AG08395 (cell line): ENCODE measurements at places on chromosomes 11 and 22.

- no peak for DNase-seq
Observed at GRCh38 chr11:20194470-20194869, 34.2 kb upstream of the DBX1 start.

GRCh38 chr11:121777056-121777455, 324.3 kb upstream of the SORL1-AS1 start:
- no peak for DNase-seq

GRCh38 chr11:18365741-18366140, 28.6 kb upstream of the LDHA start:
- no peak for DNase-seq

DNA sequence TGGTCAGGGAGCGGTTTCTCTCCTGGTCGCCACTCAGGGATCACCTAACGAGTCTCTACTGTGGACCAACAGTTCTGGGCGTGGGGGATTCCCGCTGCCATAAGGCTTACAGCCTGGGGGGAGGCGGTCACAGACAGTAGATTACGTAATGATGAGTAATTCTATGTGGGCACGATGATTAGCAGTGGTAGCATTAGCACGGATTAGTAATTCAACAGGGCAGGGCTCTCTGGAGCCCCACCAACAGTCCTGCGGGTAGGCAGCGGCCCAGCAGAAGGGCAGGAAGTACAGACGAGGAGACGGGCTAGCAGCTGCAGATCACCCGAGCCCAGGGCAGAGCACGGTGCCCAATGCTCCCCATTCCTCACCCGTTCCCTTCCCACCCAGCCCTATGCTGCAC, 3.6 kb downstream of the SHISAL1 start:
- peak; percentile 97 for DNase-seq

DNA sequence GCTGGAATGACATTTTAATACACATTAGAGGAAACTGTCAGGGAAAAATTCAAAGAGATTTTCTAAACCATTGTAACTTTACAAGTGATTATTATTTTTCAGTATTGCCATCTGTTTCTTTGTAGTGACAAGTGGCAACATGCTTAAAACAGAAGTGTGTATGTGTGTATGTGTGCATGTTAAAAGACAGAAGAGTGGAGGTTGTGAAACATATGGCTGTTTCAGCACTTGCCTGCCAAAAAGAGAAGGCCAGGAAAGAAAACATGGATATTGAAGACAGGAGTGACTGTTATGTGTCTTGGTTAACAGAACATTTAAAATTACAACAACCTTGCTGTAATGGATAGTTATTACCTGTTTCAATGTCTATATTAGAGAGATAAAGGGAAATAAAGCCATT, 24.3 kb upstream of the VWA5A start:
- no peak for DNase-seq

DNA sequence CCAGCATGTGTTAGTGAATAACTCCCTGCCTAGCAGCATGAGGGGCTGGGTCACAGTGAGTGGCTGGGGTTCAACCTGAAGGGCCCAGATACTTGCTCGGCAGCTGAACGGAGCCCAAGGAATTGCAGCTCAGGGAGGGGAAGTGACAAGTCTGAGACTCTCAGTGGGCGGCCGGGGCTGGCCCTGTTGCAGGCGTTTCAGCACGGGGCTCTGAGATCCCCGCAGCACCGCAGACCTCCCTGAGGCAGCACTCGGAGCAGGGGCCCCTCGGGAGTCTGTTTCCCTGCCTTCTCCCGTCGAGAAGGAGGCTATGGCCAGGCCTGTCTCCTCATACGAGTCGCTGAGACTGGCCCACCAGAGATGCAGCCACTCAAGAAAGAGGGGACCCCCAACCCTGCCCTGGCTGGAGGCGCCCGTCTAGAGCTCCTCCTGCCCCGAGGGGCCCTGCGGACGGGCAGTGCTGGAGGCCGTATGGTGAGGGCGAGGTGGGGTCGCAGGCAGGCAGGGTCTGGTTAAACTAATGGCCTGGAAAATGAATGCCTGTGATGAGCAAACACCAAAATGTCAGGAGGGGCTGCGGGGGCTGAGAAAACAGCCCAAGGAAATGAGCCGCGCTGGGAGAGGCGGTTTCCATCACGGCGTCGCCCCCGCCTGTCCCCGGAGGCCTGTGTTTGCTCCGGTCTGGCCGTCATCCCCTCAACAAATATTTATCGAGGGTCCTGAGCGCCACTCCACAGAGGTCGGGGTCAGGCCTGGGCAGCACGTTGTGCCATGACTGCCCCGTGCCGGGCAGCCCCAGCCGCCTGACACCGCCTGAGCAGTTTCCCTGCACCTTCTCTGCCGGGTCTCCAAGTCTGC, 9.3 kb downstream of the TSSC4 start:
- no peak for DNase-seq

DNA sequence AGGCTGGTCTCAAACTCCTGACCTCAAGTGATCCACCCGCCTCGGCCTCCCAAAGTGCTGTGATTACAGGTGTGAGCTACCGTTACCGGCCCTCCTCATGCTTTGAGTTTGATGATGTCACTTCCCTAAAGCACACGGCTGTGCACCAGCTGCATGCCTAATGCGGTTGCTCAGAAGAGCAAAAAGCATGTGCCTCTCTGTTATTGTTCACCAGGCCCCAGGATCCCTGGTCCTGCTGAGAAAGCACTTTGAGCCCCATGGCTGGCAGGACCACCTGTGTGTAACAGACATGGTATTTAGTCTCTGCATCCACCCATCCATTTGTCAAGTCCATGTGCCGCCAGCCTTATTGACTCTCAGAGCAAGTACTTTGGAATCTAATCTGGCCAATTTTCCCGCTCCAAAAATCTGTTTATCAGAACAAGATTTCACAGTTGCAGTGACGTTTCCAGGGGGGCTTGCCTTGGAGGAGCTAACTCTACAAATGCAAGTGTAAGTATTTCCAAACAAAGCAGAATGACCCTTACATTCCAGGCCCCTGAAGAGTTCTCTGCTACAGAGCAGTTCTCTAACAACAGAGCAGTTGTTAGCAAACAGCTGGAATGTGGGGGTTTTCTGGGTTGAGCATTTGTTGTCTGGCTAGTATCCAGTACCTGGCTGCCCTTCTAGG, 89.4 kb downstream of the LDLRAD3 start:
- no peak for DNase-seq

DNA sequence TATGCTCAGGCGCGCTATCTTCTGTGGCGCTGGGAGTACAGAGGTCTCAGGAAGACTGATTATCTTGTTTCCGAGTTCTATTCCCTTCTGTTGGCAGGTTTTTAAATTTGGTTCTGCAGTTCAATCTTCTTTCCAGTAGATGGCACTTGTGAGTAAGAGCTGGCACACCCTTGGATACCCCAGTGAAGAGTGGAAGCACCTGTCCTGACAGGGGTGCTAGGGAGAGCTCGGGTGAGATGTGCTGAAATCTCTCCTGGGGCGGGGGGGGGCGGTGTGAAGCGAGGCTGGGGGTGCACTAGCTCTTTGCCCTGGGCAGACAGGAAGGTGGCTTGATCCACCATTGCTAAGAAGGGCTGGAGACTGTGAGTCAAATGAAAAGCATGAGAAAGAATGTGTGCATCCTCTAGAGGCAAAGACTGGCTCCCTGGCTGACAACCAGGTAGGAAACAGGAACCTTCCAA, 679.9 kb upstream of the CCDC179 start:
- peak; percentile 56 for DNase-seq

- no peak for DNase-seq
Observed at GRCh38 chr11:69339041-69339733, 45.2 kb downstream of the MYEOV start.

DNA sequence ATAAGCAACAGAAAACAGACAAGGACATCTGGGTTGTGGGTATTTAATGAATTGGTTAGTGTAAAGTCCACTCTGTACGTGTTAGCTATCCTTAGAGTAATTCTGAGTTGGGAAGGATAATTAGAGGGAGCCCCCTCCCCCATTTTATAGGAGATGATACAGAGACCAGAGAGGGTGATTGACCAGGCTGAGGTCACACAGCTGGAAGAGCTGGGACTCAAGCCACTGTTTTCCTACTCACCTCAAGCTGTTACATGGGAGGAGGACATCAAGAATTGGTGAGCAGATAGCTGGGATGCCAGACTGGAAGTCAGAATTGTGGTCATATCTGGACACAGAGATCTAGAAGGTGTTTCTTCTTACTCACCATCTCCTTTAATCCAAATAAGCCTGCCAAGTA, 8.7 kb upstream of the NPTXR start:
- DNase-seq = no peak

- no peak for DNase-seq
Observed at GRCh38 chr11:62565100-62565802, 8.4 kb downstream of the EEF1G start.

- DNase-seq = peak; percentile 88
Observed at GRCh38 chr11:128522055-128522942, 65.1 kb downstream of the ETS1 start.

- DNase-seq = no peak
Observed at GRCh38 chr11:11370255-11370961, 17.4 kb upstream of the CSNK2A3 start.

- no peak for DNase-seq
Observed at GRCh38 chr11:93392867-93393266, 62.3 kb downstream of the DEUP1 start.

- peak; percentile 79 for DNase-seq
Observed at GRCh38 chr11:35145271-35145670, 6.3 kb downstream of the CD44 start.

DNA sequence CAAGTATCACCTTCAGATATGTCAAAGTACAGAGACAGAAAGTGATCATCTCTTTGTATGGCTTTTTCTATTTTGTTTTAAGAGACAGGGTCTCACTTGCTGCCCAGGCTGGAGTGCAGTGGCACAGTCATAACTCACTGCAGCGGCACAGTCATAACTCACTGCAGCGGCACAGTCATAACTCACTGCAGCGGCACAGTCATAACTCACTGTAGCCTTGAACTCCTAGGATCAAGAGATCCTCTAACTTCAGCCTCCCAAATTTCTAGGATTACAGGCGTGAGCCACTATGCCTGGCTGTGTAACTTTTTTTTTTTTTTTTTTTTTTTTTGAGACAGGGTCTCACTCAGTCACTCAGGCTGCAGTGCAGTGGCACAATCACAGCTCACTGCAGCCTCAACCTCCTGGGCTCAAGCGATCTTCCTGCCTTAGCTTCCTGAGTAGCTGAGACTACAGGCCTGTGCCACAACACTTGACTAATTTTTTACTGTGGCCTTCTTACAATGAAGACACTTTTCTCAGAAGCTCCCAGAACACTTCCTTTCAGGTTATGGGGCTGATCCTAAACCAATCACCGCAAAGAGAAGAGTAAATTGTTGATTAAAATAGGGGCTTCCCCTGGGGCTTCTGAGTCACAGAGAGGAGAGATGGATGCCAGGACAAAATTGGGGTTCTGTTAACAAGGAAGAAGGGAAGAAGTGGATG, 9.0 kb upstream of the HIKESHI start:
- no peak for DNase-seq

GRCh38 chr11:132540581-132540980, 991.7 kb downstream of the OPCML start:
- DNase-seq = no peak

- DNase-seq = no peak
Observed at GRCh38 chr11:44190883-44191230, 95.4 kb downstream of the EXT2 start.

GRCh38 chr22:42645938-42646568, 3.1 kb downstream of the CYB5R3 start:
- DNase-seq = no peak

DNA sequence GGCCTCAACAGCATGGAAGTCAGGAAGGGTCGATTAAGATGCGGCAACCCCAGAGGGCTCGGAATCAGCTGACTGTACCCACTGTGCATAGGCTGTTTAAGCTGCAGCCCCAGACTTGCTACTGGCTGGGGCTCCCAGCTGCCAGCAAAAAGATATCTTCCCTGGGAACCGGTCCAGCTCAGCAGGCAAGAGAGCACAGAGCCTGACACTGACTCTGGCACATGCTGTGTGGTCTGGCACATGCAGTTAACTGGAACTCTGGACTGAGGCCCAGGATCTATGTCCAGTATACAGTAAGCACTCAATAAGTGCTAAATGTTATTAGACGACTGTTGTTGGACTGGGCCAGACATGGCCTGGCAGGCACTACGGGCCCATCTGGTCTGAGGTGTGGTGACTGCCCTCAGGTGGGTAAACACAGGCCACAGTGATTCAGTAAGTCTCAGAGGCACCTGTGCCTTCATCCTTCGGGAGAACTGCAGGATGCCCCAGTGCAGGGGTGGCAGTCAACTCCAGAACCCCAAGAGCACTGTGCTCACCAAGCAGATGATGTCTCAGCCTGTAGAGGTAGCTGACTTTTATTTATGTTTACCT, 87.6 kb downstream of the LARGE1 start:
- DNase-seq = no peak

- DNase-seq = peak; percentile 22
Observed at GRCh38 chr11:119223856-119224255, 17.7 kb downstream of the CBL start.

DNA sequence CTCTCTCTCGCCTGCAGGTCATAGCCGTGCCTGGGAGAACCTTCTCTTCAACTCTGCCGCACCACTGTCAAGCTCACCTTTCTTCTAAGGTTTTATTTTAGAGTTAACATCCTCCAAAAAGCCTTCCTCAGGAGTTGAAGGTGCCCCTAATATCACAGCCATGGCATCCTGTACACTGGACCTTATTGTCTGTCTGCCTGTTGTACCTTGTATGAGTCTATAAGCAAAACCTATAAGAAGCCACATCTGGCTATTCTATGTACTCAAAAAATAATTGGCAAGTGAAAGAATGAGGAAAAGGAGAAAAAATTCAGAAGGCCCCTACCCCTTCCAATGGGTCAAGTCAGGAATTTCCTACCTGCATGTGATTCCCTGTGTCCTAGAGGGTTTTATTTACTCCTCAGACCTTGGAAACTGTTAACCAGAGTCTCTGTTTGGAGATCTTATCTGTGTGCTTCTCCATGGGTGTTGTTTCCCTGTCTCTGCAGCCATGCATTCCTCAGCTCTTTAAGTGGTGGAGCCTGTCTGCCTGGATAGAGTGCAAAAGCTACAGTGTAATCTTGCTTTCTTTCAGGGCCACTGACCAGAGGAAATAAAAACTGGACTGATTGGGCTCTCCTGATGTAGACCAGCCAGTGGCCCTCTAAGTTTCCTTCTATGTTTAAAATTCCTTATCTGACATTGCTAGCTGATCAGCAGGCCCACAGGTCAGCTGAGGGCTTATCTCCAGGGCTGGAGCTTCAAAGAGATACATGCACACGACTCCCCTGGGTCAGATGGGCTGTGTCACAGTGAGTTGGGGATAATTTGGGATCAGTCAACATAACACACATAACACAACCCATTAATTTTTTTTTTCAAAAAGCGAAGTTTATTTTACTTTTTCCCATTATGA, 37.6 kb upstream of the TMEM135 start:
- no peak for DNase-seq

DNA sequence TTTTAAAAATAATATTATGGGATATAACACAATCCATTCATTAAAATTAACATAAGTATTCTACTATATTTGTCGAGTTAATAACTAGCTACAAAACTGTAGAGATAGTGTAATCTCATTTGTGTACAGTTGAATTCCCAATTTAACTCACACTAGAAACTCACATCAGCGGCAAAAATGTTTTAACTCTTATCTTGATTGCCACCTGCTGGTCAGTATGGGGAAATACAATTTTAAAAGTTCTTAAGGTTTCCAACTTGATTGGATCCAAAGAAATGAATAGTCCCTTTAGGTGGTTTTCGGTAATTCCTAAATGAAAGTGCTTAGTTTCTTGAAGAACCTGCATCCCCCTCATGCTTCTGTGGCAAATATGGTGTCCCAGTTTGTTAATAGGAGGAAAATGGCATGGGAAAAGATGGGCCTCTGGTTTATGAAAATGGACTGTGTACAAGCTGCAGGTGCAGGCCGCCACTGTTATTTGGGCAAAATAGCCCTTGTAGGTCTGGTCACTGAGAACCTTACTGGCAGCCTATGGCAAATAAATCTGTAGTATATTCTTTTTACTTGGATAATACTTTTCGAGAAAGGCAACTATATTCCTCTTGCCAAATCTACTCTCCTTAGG, 33.7 kb upstream of the SLC17A6 start:
- DNase-seq = peak; percentile 21
